Stimulated activated CD8-positive, alpha-beta memory T cell treated with anti-CD3 and anti-CD28 coated beads, Interleukin-4, amount 100 ng/mL, for 48 hours (primary cell): ENCODE measurements at places on chromosomes 12 and 14.
A peak's percentile ranks its signal among the peaks of the same experiment; 100 is the strongest.

DNA sequence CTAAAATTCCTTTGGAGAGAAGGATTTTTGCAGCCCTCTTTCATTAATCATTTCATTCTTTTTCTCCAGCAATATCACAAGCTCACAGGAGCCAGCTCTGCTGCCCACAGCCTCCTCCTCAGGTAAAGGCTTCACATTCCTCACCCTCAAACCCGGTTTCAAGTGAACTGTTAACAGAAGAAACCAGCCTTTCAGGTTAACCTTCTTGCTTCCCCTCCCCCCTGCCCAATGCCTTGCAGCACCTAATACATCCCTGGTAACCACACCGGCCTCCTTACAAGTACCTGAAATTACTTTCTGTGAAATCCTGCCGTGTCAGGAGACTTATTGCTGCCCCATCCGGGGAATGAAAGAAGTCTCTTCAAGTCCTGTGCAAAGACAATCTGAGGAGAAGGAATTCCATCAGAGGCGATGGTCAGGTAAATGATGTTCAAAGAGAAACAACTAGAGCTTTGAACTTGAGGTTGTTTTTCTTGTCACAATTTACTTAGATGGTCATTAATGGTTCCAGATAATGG is 111.2 kb downstream of the MYRFL start:
- DNase-seq, result no peak

GRCh38 chr12:23228101-23228500 is 603.1 kb downstream of the ETNK1 start:
- no peak for DNase-seq

DNA sequence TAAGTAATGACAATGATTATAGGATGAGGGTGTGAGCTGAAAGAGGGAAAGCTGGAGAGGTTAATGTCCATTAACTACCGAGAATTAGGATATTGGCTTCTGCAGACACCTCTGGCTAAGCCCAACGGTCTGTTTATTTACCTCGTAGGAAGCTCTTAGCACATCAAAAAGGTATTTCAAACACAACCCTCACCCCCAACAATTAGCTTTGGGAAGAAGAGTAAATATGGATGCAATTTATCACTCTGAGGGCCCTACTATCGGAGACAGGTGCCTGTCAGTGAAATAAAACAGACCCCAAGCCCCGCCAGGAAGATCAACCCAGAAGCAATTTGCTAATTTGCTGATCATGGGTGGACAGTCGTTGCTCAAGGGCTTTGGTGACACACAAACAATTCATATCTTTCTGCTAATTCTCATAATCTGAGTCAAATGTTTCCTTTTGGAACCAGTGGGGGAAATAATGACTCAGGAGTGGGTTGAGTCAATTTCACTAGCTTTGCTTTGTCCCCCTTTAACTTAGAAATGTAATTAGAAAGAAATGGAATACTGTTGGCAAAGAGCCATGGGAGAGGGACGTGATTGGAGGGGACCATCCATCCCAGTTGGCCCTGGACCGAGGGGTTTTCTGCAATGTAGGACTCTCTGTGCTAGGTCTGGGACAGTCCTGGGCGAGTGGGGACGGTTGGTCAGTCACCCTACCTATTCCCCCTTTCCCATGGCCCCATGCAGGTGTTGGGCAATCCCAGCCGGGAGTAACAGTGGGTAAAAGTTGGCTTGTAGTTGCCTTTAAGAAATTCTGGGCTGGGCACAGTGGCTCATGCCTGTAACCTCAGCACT is 99.1 kb upstream of the MED13L start:
- DNase-seq, result no peak

GRCh38 chr14:24695265-24696241 is 61.6 kb upstream of the GZMB start:
- DNase-seq, result no peak

- no peak for DNase-seq
Measured at GRCh38 chr12:69464428-69464827, 5.8 kb upstream of the FRS2 start.

- DNase-seq, result no peak
Measured at GRCh38 chr14:77498984-77499527, 440 bp upstream of the ISM2 start.

- DNase-seq, result no peak
Measured at GRCh38 chr12:68234140-68234539, 8.5 kb upstream of the IL26 start.

DNA sequence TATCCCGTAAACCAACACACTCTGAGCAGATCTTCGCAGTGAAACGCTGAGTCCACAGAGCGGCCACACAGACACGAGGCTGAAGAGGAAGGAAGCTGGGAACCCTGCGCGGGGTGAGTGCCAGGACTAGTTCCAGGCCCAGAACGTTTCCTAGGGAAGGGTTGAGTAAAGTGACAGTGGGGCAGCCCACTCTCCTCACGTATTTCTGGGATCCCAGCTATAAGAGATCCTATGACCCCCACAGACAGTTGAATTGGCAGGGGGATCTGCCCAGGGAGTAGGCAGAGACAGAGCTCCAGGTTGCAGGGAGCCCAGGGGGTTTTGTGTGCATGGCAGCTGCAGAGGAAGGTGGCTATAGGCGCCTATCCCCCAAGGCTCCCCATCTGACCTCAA is 51.1 kb downstream of the GTF2A1 start:
- DNase-seq, result peak; percentile 32

- DNase-seq, result no peak
Measured at GRCh38 chr14:21083565-21084325, 13.6 kb downstream of the ARHGEF40 start.

DNA sequence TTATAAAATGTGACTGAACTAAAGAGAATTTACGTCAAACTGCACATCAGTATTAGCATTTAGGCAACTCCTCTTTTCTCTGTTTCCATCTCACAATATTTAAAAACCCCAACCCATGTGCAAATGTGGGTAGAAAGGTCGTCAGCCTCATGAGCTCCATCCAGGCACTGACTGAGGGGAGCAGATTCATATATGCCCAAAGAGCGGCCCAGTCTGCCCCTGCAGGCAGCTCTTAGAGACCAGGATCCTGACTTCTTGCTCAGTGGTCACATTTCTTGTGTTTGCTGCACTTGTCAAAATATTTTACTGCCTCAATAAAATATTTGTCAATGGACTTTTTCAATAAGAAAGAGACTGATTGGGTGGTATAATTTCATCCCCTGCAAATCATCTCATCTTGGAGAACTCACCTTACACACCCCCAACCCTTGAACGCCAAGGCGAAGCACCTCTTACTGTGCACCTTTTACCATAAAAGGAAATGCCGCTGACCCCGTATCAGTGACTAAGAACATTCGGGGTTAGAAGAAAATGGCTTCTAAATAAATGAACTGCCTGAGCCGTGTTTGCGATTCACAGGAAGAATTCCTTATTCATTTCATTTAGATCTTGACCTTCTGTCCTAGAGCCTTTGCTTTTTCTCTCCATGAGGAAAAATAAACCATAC is 418.8 kb downstream of the BCL11B start:
- DNase-seq, result no peak

DNA sequence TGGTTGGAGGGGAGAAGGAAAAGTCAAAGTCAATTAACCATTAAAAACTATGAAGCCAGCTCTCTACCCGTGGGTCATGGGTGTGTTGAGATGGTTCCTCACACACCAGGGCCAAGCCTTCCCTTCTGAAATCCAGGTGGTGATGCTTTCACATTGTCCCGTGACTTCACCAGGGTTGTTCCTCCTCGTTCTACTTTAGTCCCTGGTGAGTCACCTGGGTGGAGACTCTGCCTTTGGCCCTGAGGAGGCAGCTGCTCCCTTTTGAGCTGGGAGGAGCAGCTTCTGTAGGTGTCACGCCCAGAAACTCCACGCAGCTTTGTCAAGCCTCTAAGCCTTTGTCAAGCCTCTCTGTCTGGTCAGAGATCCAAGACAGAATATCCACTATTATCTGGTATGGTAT is 348.3 kb downstream of the BMP4 start:
- DNase-seq, result no peak

DNA sequence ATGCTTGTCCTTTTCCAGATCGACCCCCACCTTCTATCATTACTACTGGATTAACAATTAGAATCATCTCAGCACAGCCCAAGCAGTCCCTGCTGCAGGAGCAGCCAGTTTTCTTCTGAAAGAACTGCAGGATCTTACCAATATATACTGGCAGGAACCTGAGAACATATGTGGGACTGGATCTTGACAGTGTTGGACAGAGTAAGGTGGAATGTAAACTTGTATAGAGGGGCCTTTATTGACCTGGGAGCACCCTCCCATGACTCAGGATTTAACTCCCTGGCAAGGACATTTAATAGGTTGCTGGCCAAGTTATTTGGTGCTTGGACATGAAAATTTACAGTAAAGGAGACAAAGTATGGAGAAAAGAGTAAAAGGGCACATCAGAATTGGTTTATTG is 66.2 kb upstream of the TMX1 start:
- no peak for DNase-seq

DNA sequence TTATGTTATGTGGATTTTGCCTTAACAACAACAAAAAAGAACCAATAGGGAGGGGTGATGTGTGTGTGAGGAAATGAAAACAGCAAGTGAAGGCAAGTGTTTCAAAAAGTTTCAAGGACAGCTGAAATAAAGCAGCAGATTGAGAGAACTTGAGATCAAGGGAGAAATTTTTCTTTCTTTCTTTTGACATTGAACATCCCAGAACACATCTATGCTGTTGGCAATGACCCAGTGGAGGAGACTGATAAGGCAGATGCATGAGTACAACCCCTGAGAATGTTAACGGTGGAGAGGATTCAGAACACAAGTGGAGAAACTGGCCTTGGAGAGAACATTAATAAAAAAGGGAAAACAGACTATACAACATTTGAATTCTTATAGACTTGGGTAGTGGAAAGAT is 2.9 kb downstream of the LLPH start:
- no peak for DNase-seq

- no peak for DNase-seq
Measured at GRCh38 chr14:27739657-27740156, 1026.9 kb upstream of the FOXG1 start.

DNA sequence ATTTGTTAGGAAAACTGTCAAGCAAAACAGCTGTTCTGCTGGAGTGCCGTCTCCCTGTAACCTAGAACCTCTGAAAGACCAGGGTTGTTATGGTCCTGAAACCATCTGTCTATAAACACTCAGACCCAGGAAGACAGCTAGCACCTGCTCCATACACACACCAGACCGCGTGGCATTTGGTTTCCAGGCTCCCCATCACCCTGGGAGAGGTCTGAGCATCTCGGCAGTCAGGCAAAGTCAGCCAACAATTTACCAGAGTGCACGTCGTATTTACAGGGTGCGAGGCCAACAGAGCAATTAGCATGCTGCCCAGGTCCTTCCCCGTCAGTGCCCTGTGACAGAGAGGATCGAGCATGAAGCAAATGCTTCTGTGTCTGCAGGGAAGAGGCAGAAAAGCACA is 272.5 kb downstream of the SLC15A4 start:
- no peak for DNase-seq

- no peak for DNase-seq
Measured at GRCh38 chr12:49037111-49037946, 18.8 kb upstream of the PRKAG1 start.

DNA sequence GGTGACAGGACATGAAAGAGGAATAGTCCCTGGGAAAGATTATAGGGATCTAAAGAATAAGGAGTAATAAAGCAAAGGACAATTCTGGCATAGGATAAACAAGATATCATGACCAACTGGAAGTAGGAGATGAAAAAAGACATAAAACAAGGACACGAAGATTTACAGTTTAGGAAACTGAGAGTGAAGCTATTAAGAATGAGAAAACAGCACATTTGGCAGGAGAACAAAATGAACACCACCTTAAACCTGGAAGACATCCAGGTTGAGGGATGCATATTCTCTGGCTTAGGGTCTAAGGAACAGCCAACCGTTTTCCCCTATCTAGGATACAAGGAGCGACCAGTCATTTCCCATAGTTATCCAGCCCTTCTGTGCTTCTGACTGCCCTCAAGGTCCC is 1.9 kb downstream of the TRIP11 start:
- no peak for DNase-seq

DNA sequence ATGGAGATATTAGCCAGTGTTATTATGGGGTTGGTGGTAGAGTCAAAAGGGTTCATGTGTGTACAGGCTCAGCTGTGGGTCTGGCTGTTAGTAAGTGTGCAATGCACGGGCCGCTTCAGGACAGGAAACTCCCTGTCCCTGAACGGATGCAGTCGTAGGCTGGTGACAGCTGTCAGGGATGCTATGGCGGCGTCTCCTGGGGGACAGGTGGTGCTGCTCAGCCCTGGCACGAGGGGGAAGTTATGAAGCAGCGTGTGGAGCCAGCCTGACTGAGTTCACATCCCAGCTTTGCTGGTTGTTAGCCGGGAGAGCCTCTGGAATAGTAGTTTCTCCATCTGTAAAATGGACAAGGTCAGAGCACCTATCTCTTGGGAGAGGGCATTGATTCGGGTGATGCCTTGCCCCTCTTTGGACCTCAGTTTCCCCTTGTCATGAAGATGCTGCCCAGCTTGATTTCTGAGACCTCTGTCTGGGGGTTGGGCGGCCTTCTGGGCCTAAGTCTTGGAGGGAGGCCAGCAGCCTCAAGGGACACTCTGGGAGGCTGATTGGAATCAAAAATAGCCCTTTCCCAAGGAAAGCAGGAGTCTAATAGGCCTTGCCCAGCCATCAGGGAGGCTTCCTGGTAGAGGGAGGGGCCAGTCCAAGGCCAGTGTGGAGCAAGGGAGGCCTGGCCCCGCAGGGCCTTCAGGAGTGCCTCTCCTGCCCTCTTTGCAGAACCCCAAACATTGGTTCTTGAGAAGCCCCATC is 7.1 kb downstream of the ASB2 start:
- no peak for DNase-seq

DNA sequence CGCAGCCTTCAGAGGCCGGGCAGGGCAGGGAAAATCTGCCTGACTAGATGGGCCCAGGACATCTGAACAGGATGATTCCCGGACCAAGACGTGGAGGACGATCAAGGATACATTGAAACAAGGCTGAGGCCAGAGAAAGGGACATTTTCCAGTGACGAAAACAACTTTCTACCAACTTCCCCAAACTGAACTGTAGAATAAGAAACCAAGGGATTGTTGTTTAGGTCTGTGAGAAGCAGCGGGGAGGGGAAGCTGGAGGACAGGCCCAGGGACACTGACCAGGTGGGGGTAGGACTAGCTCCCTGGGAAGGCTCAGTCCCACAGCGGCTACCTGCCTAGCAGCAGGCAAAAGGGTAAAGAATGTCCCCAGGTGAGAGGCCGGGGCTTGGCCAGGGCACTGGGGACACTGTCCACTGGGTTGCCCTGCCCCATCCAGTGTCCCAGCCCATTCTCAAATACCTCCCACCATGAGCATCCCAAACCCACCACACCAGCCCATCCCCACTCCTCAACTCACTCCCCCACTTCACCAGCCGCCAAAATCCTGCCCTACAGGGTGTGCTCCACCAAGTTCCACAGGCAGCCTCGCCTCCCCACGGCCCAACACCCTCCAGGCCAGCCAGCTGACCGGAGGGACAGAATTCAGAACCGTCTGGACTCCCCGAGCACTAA is 995 bp downstream of the TNFRSF1A start:
- DNase-seq, result no peak
